Aorta (tissue), 5 donors: ENCODE measurements at places on chromosomes 7 and 10. TPM values are rescaled to one million over a fixed set of nuclear protein-coding genes. Genes with fewer than 3 reads are reported as not detected.

ADRA2A gene
- 11.5 TPM for total RNA-seq

CCDC172 gene
- total RNA-seq = not detected

- H3K27ac ChIP-seq = no peak overlapping the region
- no peak overlapping the region for H3K4me3 ChIP-seq
- no peaks in the 10 kb centered on the region for H3K4me1 ChIP-seq
- H3K36me3 ChIP-seq = no peaks in the 10 kb centered on the region
Measured at GRCh38 chr7:115734641-115735040, 295.9 kb downstream of the TFEC start.

DNA sequence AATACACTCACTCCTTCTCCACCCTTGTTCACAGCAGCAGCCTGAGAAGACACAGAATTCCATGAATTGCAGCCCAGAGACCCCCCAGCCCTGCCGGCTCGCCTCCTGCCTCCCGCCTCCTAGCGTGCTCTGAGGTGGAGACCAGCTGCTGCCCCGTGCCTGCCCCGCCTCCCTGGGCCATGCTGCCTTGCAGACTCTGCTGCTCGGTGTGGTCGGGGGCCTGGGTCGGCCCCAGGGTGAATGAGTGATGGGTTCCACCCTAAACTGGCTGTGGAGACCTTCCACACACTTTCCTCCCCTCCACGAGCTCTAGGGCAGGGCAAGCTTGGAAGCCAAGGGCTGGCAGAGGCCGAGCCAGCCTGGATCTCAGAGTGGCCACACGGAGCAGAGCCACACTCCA, 479.3 kb downstream of the DNAJB6 start:
- H3K27ac ChIP-seq = no peak overlapping the region
- no peaks in the 10 kb centered on the region for H3K27me3 ChIP-seq
- no peaks in the 10 kb centered on the region for H3K4me1 ChIP-seq
- no peak overlapping the region for H3K4me3 ChIP-seq
- DNase-seq = peak; percentile 29

- no peaks in the 10 kb centered on the region for H3K4me1 ChIP-seq
- H3K36me3 ChIP-seq = no peaks in the 10 kb centered on the region
- no peak overlapping the region for H3K4me3 ChIP-seq
- no peak for DNase-seq
- H3K27me3 ChIP-seq = no peaks in the 10 kb centered on the region
- no peak overlapping the region for H3K27ac ChIP-seq
Measured at GRCh38 chr10:117472872-117473271, 69.7 kb upstream of the EMX2 start.
